Myocyte (in vitro differentiated cells): ENCODE measurements at places on chromosomes 16 and 17. TPM values are rescaled to one million over a fixed set of nuclear protein-coding genes. Genes with fewer than 3 reads are reported as not detected.

PIMREG gene
- total RNA-seq, result 1.0 and 5.3 TPM in 2 replicates

KRTAP16-1 gene
- not detected in 2 replicates for total RNA-seq

CBFA2T3 gene
- 0.72 and 1.7 TPM in 2 replicates for total RNA-seq

VTN gene
- 0.21 and 0.26 TPM in 2 replicates for total RNA-seq

TMEM220 gene
- 3.3 TPM in 2 replicates for total RNA-seq

- DNase-seq, result peak; percentile 70
These were observed 135.4 kb upstream of the KIF2B start for GRCh38 chr17:53687324-53687723.

- DNase-seq, result no peak
These were observed 4.7 kb upstream of the FAAP100 start for GRCh38 chr17:81556863-81557262.

DNA sequence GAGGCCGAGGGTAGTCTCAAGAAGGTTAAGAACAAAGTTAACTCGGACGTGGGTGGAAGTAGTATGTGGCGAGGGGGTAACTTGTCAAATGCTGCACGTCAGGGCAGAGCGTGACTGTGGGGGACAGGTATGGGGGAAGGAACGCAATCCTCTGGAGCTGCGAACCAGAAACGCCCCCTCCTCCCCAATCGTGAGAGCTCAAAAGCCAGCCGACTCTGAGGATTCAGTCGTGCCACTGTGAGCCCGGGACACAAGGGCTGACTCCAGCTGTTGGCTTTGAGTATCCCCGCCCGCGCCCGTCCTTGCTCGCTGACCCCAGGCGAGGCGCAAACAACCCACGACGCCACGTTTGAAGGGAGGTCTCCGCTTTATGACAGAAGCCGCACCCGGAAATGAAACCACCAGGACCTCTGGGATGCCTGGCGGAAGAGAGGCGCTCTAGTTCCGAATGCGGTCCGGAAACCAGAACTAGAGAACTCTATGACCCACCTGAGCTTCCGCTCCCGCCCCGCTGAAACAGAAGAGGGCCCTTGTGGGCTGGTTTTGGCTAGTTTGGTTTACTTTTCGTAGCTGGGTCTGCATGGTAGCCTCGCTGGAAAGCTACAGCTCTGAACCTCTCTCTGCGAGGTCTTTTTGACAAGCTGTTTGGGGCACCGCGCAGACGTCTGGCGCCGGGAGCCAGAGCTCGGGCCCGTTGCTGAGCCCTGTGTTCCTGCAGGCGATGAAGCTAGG is at the start of gene PEX12:
PEX12 (minus strand) TSS at position 375 of the 732 bp plus-strand sequence. CDS start 550 bp downstream, outside the sequence.
- DNase-seq, result peak; percentile 96

GRCh38 chr16:67430504-67430976 is 381 bp upstream of the HSD11B2 start:
- DNase-seq, result no peak

- DNase-seq, result peak; percentile 91
These were observed 102.5 kb upstream of the CDH5 start for GRCh38 chr16:66263973-66264310.

- DNase-seq, result no peak
These were observed 16.4 kb downstream of the SAP30BP start for GRCh38 chr17:75683583-75683982.

- no peak for DNase-seq
These were observed 217.4 kb upstream of the TNRC6C start for GRCh38 chr17:77741109-77741508.

DNA sequence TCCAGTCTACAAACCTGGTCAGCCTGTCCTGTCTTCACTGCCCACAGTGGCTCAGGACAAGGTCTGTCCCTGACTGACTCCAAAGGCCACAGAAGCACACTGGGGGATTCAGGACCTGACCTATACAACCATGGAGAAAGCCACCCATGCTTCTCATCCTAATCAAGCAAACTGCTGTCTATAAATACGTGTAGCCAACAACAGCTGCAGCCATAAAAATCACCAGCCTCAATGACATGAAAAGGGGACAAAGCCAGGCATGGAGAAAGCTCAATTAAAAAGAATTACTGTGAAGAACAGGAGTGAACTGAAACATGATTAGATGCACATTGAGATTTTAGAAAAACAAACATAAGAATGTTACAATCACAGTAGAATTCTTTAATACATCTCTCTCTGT is 170.1 kb downstream of the CDK5R1 start:
- peak; percentile 85 for DNase-seq

DNA sequence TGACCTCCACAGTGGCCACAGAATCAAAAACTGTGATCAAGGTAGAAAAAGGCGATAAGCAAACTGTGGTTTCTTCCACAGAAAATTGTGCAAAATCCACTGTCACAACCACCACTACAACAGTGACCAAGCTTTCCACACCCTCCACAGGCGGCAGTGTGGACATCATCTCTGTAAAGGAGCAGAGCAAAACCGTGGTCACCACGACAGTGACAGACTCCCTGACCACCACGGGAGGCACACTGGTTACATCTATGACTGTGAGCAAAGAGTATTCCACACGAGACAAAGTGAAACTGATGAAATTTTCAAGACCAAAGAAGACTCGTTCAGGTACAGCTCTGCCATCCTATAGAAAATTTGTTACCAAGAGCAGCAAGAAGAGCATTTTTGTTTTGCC is 83.6 kb downstream of the C17orf58 start:
- DNase-seq, result no peak

- no peak for DNase-seq
These were observed 9.8 kb downstream of the SLC38A10 start for GRCh38 chr17:81285179-81285878.

DNA sequence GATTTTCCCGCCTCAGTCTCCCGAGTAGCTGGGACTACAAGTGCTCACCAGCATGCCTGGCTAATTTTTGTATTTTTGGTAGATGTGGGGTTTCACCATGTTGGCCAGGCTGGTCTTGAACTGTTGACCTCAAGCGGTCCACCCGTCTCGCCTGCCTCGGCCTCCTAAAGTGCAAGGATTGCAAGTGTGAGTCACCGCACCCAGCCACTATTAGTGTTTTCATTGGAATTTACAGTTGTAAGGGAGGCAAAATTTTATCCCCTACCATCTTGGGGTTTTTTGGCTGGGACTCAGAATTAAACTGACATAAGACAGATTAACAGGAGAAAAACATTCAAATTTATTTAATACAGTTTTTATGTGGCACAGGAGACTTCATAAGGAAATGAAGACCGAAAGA is 12.3 kb upstream of the MYCBPAP start:
- no peak for DNase-seq

DNA sequence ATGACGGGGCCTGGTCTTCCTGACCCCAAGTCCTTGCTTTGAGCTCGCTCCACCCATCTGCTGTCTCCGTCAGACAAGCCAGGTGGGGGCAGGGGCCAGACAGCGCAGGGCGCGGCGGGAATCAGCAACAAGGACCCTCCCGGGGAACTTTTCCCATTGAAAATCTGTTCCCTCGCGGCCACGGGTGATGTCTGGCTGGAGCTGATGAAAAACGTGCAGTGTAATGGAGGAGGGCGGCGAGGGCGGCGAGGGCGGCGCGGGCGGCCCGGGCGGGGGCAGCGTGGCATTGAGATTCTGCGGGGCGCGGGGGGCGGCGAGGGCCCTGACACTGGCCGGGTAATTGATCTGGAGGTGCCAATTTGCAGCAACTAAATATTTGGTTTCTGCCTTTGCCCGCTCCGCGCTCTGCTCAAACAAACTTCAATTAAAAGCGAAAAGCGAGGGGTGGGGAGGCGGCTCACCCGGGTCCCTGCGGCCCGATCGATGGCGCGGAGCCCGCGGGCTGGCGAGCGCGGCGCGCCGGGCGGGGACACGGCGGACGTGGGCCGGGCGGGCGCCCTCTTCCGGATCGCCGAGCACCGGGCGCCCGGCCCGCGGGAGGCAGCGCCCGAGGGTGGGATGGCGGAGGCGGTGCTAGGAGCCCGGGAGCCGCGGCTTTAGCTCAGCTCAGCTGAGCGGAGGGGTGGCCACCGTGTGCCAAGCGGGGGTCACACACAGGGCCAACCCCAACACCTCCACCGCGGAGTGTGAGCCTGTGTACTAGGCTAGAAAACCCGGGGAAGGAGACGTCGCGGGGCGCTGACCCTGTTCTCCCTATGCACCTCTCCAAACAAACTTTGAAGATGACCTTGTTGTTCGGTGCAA is 32.4 kb downstream of the DCAKD start:
- DNase-seq, result peak; percentile 61
